ENCODE measurements at places on chromosomes 6 and 20.

DNA sequence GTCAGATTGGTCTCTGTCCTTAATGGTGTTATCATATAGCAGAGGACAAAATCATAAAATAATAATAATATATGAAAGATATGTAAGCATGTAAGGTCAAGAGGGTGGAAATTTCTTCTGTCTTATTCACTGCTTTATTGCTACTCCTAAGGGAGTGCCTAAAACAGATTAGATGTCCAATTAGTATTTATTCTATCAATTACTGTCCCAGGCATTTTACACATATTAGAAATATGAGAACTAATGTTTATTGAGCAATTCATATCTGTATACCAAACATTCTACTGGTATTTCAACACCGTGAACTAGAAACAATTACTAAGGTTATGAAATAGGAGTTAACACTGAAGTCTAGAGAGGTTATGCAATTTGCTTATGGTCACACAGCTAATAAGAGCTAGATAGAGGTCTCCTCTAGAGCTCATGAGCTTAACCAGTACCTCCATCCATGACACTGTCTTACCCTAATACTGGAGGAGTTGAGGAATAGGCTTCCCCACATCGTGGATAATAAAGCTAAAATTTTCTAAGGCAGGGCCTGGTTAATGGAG is 302.3 kb downstream of the PLCB1 start:
- no peak for DNase-seq

GRCh38 chr6:167056370-167056769 is 57.2 kb downstream of the CEP43 start:
- DNase-seq = no peak

DNA sequence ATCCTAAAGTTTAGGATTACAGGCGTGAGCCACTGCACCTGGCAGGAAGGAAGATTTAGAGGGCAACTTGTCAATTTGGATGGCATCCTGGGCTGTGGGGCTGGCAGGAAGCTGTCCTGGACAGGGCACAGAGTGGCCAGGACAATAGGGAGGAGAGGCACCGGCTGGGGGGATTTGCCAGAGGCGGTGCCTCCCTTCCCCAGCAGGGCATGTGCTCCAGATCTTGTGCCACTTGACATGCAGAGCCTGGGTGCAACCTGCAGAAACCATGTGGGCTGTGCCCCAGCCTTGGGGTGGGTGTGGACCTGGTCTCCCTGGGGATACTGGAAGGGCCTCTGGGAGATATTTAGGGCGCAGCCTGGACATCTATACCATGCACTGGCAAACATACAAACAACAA is 58.6 kb upstream of the EEF1A1 start:
- no peak for DNase-seq

GRCh38 chr6:69232911-69233448 is 563.8 kb downstream of the LMBRD1 start:
- peak; percentile 82 for DNase-seq

GRCh38 chr6:126054258-126054702 is 67.9 kb downstream of the TRMT11 start:
- DNase-seq = no peak

GRCh38 chr6:12474167-12475140 is 184.3 kb downstream of the EDN1 start:
- DNase-seq = no peak

- no peak for DNase-seq
These were observed 27.7 kb downstream of the PHF3 start for GRCh38 chr6:63663147-63663955.

DNA sequence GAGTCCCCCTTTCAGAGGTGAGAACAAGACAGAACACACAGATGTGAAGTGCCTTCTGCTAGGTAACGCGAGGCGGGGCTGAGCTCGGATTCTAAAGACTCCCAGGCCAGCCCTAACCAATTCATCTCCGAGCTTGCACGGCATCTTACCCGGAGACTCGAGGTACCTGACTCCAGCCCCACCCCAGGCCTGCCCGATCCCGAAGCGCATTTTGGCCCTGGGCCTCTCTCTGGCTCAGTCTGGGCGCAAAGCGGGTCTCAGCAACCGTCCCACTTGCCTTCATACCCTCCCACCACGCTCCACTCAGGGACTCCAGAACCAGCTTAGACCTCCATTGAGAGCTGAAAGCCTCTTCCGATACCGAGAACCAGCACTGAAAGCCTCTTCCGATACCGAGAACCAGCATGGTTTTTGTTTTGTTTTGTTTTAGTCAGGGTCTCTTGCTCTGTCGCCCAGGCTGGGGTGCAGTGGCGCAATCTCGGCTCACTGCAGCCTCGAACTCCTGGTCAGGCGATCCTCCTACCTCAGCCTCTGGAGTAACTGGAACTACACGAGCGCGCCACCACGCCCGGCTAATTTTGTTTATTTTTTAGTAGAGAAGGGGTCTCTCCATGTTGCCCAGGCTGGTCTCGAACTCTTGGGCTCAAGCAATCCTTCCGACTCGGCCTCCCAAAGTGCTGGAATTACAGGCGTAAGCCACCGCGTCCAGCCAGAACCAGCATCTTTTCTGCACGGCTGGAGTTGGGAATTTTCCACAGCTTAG is 557 bp upstream of the DYNLRB1 start:
- DNase-seq = peak; percentile 87

- no peak for DNase-seq
These were observed 2.4 kb downstream of the LRFN2 start for GRCh38 chr6:40584741-40585140.

DNA sequence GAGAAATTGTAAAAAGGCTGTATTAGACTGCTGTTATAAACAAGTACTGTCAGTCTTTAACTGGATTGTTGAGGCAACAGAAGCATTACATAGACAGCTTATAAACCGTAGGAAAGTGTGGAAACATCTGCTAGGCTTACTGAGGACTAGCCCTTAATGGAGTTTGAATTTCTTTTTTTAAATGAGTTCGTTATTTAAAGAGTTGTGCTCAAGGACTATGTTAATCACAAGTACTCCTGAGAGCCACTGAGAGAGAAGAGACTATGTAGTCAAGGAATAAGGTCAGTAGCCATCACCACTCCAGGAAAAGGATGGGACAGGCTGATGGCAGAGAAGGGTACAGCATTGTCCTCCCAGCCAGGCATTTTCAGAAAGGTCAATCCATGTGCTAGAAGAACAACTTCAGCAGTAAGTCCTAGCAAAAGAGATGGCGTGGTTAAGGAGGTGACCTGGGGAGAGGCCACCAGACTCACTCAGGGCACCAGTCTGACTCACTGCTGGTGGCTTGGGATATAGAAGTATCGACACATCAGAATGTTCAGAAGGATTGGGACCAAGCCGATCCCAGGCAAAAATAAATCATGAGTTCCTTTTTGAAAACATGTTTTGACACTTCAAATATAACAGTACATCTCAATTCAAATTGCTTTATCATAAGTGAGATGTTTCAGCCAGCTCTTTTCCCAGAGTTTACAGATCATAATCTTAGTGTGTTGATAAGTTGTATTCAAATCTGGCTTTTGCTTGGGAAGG is 6.4 kb downstream of the RPS12 start:
- DNase-seq = peak; percentile 5

DNA sequence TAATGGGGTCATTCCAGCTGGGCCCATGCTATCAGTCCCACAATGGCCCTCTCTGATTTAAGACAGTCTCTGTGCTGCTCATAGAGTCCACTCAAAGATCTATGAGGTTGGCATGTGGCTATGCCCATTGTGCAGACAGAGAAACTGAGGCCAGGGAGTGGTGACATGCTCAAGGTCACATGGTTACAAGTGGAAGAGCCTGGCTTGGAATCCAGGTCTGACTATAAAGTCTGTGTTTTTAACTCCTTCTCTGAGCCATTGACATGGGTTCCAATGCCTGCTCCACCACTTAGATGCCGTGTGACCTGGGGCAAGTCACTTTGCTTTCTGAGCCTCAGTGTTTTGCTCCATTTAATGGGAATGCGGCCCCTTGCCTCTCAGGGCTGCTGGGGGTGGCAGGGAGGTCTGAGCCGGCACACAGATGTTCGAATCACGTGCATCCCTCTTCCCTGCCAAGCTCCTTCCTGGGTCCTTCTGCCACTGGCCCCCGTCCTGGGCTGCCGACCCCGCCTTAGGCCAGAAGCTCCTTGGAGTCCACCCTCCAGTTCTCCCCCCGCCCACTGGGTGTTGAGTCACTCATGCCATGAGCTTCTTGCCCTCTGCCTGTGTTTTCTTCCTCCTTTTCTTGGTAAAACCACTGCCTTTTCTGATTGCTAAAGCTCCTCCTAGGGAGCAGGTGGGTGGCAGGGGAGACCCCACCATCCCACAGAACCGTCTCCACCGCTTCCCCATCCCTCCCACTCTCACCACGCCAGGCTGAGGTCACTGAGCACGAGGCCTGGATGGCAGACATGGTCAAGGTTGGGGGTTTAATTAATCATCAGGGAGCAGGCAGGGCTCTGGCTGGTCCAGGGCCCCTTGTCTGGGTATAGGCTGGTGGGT is 35.7 kb downstream of the CEBPB start:
- no peak for DNase-seq

DNA sequence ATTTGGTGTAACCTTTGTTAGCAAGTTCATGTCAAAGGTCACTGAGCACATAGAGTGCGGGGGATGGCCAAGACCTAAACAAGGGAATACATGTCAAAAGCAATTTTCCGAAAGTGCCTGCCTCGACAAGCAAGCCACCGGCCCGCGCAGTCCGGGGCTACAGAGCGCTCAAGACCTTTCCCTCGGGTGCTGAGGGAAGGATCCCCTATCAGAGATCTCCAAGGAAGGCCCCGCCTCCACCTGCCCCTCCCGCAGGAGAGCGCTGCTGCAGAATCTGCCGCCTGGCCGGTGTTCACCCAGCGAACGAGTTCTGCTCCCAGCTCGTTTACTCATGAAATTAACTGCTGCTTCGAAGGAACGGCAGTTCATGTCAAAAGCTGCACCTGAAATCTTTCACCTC is 252.7 kb downstream of the BMP7 start:
- no peak for DNase-seq

DNA sequence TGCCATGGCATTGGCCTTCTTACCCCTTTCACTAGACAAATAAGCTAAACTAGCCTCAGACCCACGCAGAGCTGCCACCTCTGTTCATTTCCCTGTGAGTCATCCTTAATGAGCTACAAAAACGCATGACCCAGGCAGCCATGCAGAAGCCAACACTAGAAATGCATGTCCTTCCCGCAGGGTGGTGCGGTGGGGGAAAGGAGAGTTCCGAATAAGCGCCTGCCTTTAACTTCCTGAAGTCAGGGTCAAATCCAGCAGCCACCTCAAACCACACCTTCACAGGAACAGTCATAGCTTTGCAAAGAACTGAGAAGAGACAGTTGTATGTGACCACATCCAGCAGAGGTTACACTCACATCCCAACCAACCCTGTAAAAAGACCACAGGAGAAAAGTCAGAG is 40.4 kb downstream of the IRF4 start:
- DNase-seq = no peak

Data from NCI-H1417 (cell line).